ENCODE measurements at places on chromosomes 2 and 18.

DNA sequence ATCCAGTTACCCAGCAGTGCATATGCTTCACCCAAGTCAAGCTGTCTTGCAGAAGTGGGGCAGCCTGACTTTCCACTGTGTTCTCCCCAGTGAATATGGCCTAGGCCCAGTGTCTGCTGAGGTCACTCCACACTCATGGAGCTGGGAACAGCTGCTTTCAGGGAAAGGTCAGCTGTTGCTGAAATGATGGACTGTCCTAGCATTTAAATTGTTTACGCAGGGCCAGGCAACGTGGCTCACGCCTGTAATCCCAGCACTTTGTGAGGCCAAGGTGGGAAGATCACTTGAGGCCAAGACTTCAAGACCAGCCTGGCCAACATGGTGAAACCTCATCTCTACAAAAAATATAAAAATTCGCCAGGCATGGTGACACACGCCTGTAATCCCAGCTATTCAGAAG lies 86.5 kb downstream of the LIPG start:
- DNase-seq: no peak

DNA sequence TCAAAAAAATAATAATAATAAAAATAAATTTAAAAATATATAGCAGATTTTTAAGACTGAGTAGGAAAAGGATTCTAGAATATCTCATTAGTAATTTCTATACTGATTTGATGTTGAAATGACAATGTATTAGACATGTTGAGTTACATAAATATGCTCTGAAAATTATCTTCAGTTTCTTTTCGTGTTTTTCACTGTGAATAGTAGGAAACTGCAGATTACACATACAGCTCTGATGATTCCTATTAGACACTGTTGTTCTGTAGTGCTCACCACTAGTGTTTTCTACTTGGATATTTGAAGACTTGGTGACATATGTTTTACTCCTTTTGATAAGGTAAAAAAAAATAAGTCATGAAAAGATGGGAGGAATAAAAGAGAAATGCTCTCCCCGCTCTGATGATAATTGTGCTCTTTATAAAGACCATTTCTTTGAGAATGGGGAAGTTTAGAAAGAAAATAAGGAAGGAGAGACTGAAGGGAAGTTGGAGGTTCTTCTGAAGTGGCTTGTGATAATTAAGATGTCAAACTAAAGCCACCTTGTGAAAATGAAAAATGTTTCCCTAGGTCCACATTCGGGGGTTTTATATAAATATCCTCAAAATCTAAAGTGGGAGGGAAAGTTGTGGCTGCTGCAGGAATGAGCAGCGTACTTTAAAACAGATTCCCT lies 52.9 kb downstream of the SLC9A2 start:
- no peak for DNase-seq

GRCh38 chr2:8229546-8229986 lies 452.3 kb upstream of the ID2 start:
- peak; percentile 10 for DNase-seq

DNA sequence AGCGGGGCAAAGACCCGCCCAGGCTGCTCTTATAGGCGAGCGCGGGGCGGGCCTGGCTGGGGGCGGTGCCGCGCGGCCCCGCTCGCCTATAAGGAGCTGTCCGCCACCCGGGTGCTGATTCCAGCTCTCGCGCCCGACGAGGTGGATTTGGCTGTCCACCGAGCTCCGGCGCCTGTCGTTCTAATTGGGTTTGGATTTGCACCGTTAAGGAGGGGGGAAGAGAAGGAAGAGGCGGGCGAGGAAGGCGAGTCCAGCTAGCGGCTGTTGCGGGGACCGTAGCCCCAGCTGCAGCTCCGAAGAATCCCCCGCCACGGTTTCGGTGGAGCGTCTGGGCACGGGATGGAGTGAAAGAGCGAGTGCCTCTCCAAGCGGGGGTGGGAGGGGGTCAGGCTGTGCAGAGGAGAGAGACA lies at the start of gene CNTNAP5:
TSS of gene CNTNAP5 (plus strand) at position 117 of the 410 bp plus-strand sequence. CDS start 364 bp downstream, outside the sequence.
- peak; percentile 66 for DNase-seq

DNA sequence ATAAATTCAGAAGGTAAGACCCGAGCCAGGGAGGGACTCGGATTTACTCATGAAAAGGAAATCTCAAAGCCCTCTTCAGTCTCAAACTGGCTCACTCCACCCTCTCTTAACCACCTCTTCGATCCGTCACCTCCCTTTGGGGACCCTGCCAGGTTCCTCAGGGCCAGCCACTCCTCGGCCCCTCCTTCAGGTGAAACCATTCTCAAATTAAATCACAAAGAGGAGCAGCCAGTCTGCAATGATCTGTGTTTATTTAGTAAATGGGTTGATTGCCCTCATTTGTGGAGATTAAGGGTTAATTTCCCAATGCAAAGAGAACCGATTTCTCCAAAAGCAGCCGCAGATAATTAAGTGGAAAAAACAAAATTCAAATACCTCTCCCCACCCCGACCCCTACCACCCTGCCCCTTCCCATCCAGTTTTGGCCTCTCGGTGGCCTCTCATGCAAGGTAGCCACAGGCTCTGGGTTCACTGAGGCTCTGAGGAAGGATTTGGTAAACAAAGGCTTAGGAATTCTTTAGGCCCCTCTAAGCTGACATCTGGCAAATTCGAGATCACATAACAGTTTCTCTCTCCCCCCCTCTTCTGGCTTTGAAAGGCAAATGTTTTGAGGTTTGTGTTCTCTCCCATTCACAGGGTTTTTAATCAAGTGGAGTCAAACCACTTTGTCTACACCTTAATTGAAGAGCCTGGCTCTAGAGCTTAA lies 10.3 kb upstream of the FZD7 start:
- no peak for DNase-seq

DNA sequence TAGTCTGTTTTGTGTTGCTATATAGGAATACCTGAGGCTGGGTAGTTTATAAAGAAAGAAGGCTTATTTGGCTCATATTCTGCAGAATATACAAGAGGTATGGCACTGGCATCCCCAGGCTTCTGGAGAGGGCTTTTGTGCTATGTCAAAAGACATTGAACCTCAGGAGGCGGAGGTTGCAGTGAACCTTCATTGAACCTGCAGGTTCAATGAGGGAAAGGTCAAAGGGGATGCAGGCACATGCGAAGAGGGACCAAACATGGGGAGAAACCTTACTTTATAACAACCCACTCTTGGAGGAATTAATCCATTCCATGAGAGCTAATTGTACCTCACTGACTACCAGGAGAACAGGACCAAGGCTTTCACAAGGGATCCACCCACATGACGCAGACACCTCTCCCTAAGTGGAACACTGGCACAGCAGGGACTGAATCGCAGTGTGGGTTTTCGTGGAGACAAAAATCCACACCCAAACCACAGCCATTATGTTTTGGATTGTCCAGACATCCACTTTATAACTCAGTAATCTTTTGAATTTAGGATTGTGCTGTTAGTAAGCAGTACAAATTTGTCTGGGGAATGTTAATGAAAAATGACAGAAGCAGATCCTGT lies 4.1 kb upstream of the SERPINB8 start:
- no peak for DNase-seq

DNA sequence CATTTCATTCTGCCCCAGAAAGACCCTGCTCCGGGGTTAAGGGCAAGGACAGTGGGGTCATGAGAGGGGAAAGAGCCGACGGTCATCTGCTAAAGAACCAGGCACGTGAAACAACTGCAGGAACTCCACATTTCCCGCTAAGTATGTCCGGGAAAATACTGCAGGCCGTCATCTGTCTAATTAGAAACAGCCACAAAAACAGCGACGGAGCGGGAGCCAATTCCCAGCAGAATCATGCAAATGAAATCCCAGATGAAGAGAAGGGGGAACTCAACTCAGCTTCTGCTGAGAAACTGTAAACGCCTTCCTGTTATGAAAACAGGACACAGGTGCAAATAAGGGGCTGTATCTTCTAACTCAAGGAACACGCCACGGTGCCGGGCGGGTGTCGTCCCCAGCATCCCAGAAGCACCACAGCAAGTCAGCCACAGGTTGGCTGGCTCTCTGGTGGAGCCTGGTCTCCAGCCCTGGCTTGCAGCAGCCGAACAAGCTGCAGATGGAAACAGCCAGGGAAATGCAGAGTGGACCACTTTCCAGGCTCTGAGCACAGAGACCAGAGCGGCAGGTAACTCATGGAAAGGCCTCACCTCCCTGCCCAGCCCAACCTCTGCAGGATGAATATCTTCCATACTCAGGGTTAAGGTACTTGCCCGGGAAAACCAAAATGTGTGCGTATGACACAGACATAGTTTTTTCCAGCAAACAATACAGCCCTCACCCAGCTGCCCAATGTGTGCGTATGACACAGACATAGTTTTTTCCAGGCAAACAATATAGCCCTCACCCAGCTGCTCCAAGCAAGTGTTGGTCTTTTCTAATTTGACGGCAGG lies 28.9 kb downstream of the PXDN start:
- DNase-seq: no peak

DNA sequence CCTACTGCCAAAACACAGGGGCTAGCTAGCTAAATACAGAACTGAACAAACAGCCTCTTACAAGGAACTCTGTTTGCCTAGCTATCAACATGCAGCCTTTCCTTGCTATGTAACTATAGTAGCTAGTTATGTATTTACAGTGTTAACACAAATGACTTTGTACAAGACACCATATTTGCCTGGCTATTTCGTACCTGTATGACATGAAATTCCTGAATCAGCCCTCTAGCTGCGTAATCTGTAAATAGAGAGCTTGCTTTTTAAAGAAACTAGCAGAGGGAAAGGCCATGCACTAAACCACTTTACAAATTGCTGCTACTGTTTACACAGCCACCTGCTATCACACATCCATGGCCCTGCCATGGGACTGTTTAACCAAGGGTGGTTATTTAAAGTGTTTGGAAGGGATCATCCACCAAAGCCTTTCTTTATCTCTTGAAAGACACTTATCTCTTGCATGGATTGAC lies 248.7 kb downstream of the TFCP2L1 start:
- DNase-seq: peak; percentile 98

DNA sequence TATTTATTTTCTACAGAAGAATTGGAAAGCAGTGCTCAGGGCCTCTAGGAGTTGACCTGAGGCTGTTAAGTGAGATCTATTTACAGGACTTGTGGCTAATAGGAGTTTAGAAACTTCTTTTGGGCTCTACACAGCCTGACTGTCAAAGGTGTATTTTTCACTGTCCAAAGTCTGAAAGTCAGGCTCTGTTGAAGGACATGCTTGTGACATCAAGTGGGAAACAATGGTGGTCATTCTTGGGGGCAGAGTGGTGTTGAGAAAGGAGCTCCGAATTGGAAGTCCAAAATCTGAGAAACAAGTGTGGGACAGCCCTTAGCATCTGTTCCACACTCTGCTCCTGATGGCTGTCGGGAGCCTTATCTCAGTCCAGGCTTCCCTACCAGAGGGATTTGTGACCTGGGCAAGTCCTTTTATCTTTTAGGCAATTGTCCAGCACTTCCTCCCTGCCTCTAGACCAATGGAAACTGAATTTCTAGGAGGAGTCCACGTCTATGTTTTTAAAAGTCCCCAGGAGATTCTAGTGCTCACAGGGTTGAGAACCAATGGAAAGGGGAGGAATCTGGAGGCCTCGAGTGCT lies 76.4 kb downstream of the LIPG start:
- peak; percentile 59 for DNase-seq

- DNase-seq: peak; percentile 80
These were observed 90.5 kb downstream of the NDUFA10 start for GRCh38 chr2:239934571-239935171.

DNA sequence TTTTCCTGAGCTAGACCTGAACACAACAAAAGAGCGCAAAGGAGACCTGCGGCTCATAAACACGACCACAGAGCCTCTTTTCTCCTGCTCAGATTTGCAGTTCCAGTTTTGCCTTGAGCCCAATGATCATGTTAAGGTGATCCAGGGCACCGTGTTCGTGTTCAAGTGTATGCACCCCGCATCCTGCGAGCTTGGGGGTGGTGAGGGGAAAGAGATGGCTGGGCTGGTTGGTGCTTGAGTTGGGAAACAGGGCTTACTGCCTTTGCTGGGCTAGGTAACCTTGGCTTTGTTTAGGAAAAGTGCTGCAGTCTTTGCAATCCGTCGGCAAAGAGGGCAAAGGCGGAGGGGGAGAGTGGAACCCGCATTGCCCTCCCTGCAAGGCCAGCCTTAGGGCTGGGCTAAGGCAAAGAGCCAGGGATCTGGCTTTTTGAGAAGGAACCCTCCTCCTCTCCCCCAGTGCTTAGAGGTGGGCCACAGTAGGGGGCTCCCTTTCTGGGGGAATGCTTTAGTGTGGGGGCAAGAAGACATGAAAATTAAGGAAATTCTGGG lies 1.3 kb downstream of the HOXD10 start:
- no peak for DNase-seq

DNA sequence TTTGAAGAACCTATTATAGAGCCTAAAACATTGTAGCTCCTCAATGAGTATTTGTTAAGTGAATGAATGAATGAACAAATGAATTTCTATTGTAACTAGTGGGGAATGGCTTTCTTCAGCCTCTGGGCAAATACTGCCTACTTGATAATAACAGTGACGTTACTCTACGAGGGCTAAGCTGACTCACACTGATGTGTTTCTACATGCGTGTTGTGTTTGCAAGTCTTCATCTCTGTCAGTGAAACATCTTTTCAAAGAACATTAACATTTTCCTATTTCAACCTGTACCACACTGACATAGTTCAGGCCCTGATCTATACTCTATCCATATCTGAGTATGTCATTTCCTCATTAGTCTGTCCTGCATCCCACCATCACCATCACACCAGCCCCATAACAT lies 319.9 kb upstream of the ACVR2A start:
- DNase-seq: peak; percentile 26
